ENCODE measurements at places on chromosomes 13 and 19. TPM values are rescaled to one million over a fixed set of nuclear protein-coding genes. Genes with fewer than 3 reads are reported as not detected.

The ZNF587B gene
- total RNA-seq = 29.1 TPM

The EID2B gene
- total RNA-seq = 7.6 TPM

The SHISA7 gene
- not detected for total RNA-seq

The EFNB2 gene
- total RNA-seq = 1.00 TPM

The CLEC11A gene
- 0.34 TPM for total RNA-seq

The CGB2 gene
- total RNA-seq = not detected

The SPRY2 gene
- 0.44 TPM for total RNA-seq

The PSG2 gene
- total RNA-seq = not detected

The FCGBP gene
- 22.9 TPM for total RNA-seq

The BICRA gene
- 34.7 TPM for total RNA-seq

The LRRC63 gene
- total RNA-seq = not detected

The ABCC4 gene
- 7.3 TPM for total RNA-seq

The GDF15 gene
- total RNA-seq = not detected

The ZSWIM4 gene
- total RNA-seq = 10.1 TPM
